Aorta (tissue), 5 donors: ENCODE measurements at places on chromosomes 3 and 15.

GRCh38 chr3:108936924-108937689 lies 16.6 kb downstream of the GUCA1C start:
- DNase-seq: no peak

- DNase-seq: no peak
Observed at GRCh38 chr3:148728753-148729152, 31.1 kb downstream of the AGTR1 start.

DNA sequence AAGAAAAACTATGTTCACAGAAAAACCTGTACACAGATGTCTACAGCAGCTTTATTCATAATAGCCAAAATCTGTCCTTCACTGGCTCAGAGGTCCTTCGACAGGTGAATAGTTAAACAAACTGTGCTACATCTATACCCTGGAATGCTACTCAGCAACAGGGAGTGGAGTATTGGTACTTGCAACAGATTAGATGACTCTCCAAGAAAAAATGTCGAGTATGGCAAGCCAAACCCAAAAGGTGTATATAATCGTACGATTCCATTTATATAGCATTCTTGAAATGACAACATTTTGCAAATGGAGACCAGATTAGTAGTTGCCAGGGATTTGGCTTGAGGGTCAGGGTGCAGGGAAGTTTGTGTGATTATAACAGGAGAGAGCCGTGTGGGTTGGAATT lies 22.4 kb upstream of the RGMA start:
- DNase-seq: no peak

GRCh38 chr3:128062033-128062745 lies 10.0 kb downstream of the SEC61A1 start:
- no peak for DNase-seq

- DNase-seq: no peak
Observed at GRCh38 chr3:78670094-78670493, 1097.7 kb downstream of the ROBO1 start.
